NCI-H2081 treated with DMSO at 0.1 percent for 48 hours (cell line): ENCODE measurements at places on chromosomes 1 and 21.

DNA sequence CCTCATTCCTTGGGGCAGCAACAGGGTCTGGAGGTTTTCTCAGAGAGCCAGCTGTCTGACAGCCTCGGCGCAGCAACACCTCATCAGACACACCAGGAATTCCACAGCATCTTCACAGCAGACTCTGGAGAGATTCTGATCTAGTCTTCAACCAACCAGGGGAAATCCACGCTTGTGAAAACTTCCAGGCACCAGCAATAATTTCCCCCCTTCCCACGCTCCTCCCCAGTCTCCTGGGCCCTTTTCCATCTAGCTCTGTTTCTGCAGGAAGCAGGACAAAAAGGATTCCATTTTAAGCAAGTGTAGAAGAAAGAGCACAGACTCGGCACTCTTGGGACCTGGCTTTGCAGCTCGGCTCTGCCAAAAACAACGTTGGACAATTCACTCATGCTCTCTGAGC, 44.3 kb upstream of the CAPZB start:
- no peak for DNase-seq

GRCh38 chr1:226403201-226404034, 4.5 kb downstream of the PARP1 start:
- no peak for DNase-seq

- DNase-seq = no peak
These were observed 8.6 kb downstream of the CACNA1S start for GRCh38 chr1:201103666-201104065.

DNA sequence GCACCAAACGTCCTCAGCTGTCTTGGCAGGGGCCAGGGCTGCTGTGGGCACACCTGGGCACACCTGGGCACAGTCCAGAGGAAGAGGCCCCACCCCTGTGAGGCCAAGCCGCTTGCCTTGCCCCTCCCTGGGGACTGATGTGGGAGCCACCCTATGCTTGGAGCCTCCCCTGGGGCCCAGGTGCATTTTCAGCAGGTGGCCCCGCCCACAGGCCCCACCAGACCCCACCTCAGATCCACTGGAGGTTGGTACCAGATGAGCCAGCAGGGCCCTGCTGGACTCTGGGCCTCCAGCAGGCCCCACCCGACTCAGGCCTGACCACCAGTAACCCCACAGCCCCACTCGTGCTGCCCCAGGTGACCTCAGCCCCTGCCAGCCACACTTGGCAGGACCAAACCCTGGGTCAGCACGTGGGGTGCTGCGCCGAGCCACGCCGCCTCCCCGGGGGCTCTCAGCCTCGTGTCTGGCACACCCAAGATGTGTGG, 8.8 kb downstream of the SLC19A1 start:
- no peak for DNase-seq

DNA sequence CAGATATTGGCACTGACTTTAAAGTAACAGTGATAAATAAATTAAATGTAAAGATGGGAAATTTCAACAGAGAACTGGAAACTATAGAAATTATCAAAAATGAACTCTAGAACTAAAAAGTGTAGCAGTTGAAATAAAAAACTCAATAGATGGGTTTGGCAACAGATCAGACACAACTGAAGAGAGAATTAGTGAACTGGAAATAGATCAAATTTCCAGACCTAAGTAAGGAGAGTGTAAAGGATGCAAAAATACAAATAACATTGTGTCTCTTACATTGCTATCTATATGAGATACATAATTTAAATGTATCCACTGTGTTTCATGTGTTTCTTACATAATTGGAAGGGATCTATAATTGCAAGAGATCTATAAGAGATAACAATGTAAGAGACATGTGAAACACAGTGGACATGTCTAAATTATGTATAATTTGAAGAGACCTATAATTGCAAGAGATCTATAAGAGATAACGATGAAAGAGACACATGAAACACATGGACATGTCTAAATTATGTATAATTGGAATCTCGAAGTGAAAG, 32.1 kb upstream of the ZNF362 start:
- no peak for DNase-seq

DNA sequence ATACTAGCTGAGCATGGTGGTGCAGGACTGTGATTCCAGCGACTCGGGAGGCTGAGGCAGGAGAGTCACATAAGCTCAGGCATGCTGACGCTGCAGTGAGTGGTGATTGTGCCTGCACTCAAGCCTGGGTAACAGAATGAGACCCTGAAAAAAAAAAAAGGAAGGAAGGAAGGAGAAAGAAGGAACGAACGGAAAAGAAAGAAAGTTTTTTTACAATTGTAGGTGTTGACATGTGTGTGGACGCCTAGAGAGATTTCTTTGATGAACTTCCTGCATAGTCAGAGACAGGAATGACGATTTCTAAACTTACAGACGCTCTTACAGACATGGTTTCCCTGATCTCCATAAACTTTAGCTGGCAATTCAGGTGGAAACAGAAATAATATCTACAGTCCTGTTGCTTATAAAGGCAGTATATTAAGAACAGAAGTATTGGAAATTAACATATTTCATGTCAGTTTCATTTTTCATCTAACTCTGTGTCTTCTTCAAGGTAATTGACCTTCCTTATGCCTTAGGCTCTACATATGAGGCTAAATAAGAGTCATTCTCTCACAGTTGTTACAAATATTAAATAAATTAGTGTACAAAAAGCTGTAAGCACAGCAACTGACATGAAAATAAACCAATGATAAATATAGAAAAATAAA, 4.1 kb downstream of the SAMSN1 start:
- no peak for DNase-seq

DNA sequence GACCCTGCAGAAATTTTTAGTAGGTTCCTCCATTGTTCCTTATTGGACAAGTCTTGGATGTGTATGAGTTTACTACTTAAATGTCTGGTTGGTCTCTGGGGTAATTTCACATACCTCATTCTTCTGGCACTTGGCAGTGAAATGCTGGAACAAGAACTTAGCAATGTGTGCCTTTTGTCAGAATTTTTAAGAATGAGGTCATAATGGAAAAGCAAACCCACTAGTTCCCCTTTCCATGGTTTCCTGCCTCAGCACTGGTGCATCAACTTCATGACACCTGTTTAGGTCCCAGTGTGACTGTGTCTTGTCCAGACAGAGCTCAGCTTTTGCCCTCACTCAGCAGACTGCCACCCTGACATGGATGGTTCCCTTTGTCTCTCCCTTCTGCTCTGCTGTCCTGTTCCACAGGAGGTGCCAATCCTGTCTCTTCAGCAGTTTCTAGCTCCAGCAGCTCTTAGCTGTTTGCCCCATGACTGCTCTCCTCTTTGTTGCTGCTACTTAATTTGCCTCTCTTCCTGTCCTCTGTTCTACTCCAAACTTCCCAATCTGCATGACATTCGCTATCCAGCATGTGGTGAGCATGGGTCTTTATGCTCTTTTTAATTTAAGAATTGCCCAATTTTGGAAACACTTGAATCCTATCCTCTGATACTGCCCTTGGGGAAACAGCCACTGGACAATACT, 135.6 kb downstream of the CYYR1 start:
- no peak for DNase-seq

GRCh38 chr21:19810779-19811178, 1187.4 kb upstream of the NCAM2 start:
- DNase-seq = no peak

DNA sequence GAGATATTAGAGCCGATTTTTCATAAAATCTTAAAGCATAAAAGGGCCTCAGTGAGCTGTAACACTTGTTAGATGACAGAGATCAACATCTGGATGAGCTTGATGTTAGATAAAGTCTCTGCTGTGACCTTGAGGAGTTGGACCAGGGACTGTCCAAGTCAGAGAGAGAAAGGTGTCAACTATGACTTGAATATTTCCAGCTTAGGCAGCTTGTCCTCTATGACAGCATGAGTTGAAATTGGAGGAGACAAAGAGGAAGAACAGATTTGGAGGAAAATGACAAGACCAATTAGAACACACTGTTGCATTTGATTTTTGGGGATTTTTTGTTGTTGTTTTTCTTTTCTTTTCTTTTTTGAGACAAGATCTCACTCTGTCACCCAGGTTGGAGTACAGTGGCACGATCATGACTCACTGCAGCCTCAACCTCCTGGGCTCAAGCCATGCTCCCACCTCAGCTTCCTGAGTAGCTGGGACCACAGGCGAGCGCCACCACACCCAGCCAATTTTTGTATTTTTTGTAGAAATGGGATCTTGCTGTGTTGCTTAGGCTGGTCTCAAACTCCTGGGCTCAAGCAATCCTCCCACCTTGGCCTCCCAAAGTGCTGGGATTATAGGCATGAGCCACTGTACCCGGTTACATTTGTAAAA, 35.3 kb upstream of the CLIC4 start:
- DNase-seq = no peak

DNA sequence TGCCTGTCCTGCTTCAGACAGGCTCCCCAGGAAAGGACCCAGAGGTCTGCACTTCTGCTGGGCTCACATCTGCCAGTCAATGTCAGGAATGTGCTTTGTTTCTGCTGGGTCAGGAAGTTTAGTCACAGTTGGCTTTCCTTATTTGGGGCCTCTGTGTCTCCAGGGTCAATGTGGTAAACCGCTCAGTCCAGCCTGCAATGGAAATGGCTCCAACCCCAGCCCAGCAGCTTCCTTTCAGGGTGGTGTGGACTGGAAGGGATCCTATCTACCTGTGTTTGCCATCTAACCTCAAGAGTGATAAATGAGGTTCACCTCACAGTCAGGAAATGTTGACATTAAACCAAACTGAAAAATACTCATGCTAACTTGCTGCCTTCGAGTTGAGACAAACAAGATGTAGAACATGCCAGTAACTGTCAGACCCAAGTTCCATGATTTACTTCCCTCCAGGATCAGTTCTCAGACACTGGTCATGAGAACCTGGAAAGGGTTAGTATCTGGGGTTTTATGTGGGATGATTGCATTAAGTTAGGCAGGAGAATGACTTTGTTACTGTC, 20.3 kb downstream of the ENO1 start:
- DNase-seq = no peak
